ENCODE measurements at places on chromosomes 7 and 10.
A peak's percentile ranks its signal among the peaks of the same experiment; 100 is the strongest.

DNA sequence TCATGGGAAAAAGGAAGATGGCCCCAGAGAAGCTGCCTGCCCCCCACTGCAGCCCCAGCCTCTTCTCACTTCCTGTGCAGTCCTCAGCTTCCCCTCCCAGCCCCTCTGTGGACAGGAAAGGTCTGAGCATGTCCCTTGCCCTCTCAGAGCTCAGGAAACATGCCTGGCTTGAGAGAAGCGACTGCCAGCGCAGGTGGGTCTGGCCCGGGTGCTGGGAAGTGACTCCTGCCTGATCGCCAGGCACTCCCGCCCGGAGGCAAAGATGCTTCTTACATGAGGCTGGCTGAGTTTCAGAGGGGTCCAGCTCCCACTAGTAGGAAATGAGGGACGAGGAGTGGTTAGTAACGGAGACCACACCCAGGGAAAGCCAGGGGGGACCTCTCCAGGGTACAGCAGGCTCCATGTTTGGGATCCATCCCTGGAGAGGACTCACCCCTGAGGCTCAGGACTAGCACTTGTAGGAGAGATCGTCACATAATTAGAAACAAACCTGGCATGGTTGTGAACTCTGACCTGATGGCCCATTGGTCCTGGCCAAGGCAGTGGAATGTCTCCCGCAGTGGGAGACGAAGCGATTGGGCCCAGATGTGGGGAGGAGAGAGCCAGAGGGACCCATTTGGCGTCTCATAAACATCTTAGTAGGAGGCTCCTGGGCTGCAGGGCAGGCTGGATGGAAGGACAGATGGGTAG, 12.3 kb downstream of the ELN start:
- peak; percentile 18 for DNase-seq

DNA sequence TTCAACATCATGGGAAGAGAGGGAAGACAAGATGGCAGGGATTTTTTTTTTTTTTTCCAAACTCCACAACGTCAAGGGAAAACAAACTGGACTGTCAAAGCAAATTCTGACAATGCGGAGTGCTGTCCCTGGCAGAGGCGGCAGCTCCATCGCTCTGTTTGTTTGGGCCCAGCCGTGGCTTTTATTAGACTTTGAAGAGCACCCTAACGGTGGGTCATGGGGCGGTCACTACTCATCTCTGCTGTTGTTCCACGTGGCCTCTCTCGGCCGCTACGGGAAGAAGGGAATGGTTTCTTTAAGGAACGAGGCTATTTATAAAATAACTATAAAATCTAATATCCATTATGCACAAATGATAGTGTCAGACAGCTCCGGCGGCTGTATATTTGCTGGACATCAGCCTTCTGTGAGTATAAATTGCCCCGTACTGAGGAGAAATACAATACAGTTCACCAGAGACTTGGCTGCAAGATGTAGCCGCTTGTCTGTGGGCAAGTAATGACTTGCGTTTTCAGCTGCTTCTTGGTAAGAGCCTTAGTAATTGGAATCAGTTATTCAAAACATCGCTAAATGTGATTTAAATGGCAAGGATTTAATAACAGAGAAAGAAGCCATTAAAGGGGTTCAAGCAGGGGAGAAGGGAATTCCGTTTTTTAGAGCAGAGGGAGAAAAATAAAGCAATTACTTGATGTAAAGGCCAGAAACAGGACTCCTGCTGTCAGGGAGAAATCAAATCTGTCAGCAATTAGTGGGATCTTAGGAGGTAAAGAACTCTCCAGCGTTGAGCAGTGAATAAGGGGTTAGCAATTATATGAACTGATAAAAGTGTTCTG, 61.7 kb upstream of the RAB11FIP2 start:
- DNase-seq, result peak; percentile 44

GRCh38 chr7:29918850-29919249, 70.8 kb downstream of the SCRN1 start:
- DNase-seq, result no peak

GRCh38 chr7:6553448-6554044, 2.3 kb upstream of the GRID2IP start:
- no peak for DNase-seq

All from skin of body (tissue), 3 donors.